ENCODE measurements at places on chromosomes 2 and 18. TPM values are rescaled to one million over a fixed set of nuclear protein-coding genes. Genes with fewer than 3 reads are reported as not detected.

ATP6V1C2 gene
- 0.01 TPM for polyA plus RNA-seq

ATP9B gene
- polyA plus RNA-seq, result 9.3 TPM

POMC gene
- not detected for polyA plus RNA-seq

TPO gene
- polyA plus RNA-seq, result not detected

CERKL gene
- polyA plus RNA-seq, result 0.06 TPM

ABHD3 gene
- 14.1 TPM for polyA plus RNA-seq

CYRIA gene
- 0.62 TPM for polyA plus RNA-seq

GRCh38 chr18:57910134-57910533 is 107.0 kb upstream of the ATP8B1 start:
- no peak for DNase-seq

- DNase-seq, result no peak
Measured at GRCh38 chr18:55268628-55269275, 309.5 kb upstream of the CCDC68 start.

- peak; percentile 57 for DNase-seq
Measured at GRCh38 chr18:24530630-24531111, 70.2 kb downstream of the HRH4 start.

DNA sequence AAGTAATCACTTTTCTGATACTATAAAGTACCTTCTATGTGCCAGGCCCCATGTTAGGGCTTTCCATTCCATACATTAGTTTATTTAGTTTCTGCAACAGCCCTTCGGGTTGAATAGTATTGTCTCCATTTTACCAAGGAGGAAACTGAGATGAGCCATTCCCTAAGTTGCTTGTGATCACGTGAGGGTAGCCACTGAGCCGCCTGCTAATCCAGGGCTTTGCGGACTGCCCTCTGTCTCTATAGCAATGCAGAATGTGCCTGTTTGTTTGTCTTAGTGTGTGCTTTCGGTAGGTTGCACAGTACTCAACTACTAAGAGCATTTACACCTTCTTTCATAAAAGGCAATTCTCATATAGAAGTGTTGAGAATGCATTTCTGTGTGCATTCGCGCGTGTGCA is 5.0 kb downstream of the EMILIN2 start:
- DNase-seq, result no peak

DNA sequence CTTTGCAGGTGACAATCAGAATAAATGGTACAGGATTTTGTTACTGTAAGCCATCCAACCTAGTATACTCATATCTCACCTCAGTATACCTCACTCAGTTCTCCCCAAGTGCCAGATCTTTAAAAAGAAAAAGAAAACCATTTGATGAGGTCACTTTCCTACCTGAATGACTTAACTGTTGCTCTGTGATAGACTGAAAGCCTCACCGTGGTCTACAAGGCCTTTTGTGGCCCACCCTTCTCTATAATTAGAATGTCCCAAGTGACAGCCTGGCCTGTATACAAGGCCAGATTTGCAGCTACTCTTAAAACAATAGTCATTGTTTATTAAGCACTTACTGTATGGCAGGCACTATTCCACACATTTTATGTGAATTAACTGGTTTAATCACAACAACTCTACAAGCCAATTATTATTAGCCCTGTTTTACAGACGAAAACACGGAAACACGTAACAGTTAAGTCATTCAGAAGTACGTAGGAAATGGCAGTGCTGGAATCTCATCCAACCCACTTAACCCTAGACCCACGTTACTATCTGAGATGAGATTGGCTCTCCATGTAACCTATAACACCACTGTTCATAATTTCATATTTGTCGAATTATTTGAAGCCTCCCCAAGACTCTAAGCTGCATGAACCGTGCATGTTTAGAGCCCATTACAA is 28.3 kb downstream of the PKP4 start:
- no peak for DNase-seq

DNA sequence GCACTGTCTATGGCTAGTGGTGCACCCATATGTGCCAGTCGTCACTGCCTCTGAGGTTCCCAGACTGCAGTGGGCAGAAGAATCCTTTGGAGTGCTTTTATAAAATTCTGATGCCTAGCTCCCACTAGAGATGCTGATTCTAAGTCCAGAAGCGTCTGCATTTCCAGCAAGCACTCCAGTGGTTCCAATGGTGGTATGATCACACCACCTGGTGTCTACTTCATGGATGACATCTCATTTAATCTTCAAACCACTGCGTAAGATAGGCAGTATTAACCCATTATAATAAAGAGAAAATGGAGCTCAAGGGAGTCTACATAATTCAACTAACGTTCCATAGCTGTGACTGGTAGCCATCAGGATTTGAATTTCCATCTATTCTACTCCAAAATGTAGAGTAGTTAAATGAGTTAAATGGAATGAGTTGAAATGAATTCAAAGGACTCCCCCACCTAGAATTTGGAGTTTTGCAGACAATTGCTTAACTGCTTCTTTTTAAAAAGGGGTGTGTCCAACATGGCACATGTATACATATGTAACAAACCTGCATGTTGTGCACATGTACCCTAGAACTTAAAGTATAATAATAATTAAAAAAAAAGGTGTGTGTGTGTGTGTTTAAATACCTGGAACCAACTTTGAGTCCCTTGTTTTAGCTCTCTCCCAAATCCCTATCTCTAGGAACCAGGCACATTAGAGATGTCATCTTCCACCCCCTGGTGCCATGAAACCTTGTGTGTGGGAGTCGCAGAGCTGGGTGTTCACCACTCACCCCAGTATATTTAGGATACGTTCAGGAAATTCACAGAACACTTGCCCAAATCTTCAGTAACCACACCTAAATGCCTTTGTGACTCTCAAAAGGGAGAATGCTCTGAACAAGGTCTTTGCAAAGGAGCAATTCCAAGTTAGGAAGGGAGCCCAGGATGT is 14.1 kb downstream of the LAMA3 start:
- peak; percentile 63 for DNase-seq

- no peak for DNase-seq
Measured at GRCh38 chr2:216618785-216619184, 14.4 kb upstream of the IGFBP2 start.

DNA sequence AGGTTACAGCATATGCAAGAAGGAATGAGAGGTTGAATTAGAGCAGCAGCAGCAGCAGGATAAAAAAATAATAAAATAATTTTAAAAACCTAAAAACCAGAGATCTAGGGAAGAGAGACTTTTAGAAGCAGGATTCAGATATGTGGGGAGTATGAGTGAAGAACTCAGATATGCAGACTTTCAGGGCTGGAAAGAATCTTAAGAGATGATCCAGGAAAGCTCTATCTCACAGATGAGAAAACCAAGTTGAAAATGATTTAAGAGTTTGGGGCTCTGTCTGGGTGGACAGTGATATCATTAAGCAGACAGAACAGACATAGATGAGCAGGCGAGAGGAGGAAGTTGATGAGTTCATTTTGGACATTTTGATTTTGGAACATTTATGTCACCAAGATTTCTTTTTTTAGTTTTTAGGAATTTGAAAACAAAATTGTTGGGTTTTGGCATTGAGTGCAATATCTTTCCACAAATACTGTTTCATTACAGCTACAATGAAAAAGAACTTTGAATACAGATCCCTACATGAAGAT is 31.8 kb downstream of the BCL2 start:
- no peak for DNase-seq

GRCh38 chr2:241613017-241613780 is 23.8 kb downstream of the THAP4 start:
- DNase-seq, result no peak

GRCh38 chr18:74652392-74652988 is 54.8 kb downstream of the ZNF407 start:
- peak; percentile 19 for DNase-seq

DNA sequence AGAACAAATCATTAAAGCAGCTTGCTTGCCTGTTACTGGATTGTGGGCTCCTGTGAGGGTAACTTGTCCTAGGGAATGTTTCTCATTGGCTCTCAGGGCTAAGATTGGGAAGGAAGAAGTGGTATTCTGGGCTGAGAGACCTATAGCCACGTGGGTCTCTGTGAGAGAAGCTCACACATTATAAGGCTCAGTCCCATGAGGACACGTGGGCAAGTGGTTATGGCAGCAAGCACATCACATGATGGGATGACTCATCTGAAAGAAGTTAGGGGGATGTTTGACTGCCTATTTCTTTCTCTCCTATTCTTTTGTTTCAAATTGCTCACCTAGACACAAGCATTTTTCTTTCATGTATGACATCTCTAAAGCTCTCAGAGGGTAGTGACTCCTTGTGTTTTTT is 418.0 kb upstream of the ST6GAL2 start:
- no peak for DNase-seq

- peak; percentile 57 for DNase-seq
Measured at GRCh38 chr2:70340761-70341476, 39.1 kb upstream of the FAM136A start.

Data from mammary epithelial cell (primary cell).